ENCODE measurements at places on chromosomes 12 and 14. TPM values are rescaled to one million over a fixed set of nuclear protein-coding genes. Genes with fewer than 3 reads are reported as not detected.

The ZFHX2 gene
- 0.65 TPM for total RNA-seq

The GPR84 gene
- 0.40 TPM for total RNA-seq

- peaks cover 38% of the 10 kb centered on the region for H3K27me3 ChIP-seq
- H3K4me3 ChIP-seq = no peak overlapping the region
- DNase-seq = no peak
Observed at GRCh38 chr12:53789570-53789969, 37.8 kb upstream of the CISTR start.

GRCh38 chr12:25771041-25771440, 187.4 kb upstream of the RASSF8 start:
- DNase-seq = no peak
- no peaks in the 10 kb centered on the region for H3K36me3 ChIP-seq
- no peak overlapping the region for H3K27ac ChIP-seq
- no peaks in the 10 kb centered on the region for H3K27me3 ChIP-seq

DNA sequence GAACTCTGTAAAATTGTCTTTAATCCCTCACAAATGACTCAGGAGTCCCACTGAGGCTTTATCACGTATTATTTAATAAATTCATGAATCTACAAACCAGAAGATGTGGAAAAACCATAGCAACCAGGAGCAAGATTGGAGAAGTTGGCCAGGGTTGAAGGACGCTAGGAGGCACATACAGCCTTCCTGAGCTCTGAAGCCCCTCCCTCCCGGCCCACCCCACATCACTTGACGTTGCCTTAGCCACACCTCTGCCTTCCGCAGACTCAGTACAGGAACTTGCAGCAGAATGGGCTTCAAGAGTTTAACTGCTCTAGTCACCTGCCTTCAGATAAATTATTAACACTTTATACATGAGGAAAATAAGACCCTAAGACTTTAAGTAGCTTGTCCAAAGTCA, 33.9 kb downstream of the SLC35F4 start:
- H3K36me3 ChIP-seq = no peaks in the 10 kb centered on the region
- no peak overlapping the region for H3K4me3 ChIP-seq
- H3K4me1 ChIP-seq = no peaks in the 10 kb centered on the region
- DNase-seq = no peak

DNA sequence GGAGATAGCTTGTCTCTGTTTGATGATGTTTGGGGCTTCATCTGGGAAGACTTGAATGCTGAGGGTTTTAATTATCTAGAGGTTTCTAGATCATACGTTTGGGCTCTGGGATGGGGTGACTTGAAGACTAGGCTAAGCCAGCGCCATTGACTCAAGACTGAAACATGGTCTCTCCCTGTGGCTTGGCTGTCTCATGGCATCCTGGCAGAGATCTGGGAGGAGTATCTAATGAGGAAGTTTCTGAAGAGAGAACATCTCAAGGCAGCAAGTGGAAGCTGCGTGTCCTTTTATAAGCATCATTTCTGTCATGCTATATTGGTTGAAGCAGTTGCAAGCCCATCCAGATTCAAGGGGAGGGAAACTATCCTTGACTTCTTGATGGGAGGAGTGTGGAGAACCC, 104.8 kb downstream of the UNC79 start:
- no peaks in the 10 kb centered on the region for H3K27me3 ChIP-seq
- no peak overlapping the region for H3K27ac ChIP-seq
- no peaks in the 10 kb centered on the region for H3K4me1 ChIP-seq
- no peaks in the 10 kb centered on the region for H3K36me3 ChIP-seq
- H3K4me3 ChIP-seq = no peak overlapping the region
